ENCODE measurements at places on chromosomes 13 and 19.

DNA sequence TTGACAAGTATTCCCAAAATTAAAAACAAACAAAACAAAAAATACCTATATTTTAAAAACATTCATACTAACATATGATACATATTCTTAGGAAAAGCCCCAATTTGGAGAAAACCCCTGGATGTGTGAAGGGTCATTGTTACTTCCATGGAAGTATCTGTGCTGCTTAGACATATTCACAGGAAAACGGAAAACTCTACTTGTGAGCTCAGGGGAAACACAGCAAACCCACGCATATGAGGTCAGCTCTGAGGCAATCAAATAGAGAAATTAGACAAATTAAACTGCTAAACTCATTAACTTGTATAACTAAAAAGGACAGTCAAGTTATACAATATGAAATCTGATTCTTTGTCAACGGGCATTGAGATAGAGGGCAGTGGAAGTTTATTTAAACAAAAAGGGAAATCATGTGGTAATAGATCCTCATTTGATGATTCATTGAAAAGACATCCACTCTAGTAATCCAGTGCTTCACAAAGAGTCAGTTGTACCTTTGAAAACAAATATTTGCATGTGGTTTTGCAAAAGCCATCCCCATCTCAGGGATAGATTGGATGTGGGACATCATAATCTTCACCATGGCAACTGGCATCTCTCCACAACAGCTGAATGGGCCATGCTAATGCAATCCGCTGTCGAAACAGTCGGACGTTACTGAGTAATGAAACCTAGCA lies 423.4 kb downstream of the ITGBL1 start:
- no peak for DNase-seq

DNA sequence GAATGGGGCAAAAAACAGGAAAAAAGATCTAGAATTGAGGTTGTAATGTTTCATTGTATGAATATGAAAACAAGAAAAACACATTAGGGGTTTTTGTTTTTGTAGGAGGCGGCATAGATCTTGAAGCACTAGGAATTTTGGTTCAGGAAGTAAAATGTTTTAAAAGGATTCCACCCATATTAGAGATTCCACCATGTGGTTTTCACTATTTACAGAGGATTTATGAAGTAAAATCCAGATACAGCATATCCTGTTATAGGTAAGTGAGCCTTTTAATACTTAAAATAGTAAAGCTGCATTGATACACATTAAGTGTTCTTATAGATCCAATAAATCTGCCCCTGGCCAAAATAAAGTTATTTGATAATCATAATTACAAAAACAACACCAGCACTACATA lies 61.4 kb downstream of the MICU2 start:
- no peak for DNase-seq

GRCh38 chr19:44927746-44928145 lies 13.3 kb downstream of the APOC1 start:
- no peak for DNase-seq

- DNase-seq = no peak
Measured at GRCh38 chr13:112655913-112656312, 33.9 kb upstream of the ATP11A start.

DNA sequence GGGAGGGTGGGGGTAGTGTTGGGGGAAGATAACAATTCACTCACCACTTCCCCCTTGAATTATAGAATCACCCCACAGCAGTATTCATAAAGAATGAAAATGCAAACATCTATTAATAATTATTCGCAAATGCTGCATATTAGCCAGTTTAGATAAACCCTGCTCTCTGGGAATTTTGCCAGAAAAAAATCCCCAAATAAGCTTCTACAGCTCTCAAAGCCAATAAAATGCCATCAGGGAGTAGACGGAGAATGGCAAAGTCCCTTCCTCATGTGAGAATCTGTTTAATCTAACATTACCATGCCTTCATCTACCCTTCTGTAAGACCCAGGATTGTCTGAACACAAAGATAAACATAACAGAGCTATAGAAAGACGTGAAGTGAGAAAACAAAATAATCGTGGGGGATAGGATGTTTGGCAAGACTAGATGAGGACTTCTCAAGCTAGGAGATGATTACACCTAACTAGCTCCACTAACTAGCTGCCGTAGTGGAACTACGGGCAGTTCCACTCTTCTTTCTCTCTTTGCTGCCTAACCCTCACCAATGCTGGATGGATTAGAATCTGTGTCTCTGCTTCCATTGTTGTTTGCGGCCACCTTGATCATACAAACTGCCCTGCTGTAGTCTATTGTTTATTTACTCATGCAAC lies 32.4 kb upstream of the CACNA1A start:
- no peak for DNase-seq

DNA sequence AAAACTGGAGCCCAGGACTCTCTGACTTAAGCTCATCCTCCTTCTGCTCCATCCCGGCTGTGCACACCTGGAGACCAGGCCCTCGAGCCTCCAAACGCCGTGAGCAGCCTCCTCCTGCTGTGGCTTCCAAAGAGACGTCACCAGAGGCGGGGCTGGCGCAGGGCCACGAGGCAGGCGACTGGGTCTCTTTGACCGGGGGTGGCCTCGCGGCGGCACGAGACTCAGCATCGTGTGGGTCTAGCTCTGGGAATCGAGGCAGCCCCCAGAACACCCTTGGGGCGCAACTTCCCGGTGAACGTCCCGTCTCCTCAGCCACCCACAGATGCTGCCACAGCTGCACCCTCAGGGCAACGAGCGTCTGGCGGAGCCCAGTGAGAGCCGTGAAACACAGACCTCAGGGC lies 22.8 kb downstream of the RASA3 start:
- DNase-seq = peak; percentile 38

DNA sequence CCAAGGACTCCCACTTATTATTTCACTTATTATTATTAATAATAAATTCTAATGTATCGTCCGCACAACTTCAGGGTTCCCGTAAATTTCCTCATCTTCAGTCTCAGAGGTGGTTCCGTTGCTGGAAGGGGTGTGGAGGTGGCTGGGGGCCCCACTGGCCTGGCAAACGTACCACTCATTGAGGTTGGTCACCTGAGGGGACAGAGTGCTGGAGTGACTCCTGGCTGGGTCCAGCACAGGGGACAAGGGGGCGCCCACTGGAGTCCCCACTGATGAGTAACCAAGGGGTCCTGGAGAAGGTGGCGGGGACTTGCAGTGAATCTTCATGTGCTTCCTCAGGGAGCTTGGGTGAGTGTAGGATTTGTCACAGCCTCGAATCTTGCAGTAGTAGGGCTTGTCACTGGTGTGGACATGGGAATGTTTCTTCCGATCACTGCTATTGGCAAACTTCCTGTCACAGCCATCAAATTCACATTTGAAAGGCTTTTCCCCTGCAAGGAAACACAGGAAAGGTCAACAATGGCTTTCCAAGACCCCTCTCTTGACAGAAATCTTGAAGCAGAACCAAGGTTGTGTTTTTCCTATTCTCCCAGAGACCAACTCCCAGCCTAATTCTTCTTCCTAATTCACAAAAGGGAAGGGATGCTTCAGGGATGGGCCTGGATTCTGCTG lies 6.1 kb downstream of the ZIC5 start:
- no peak for DNase-seq

DNA sequence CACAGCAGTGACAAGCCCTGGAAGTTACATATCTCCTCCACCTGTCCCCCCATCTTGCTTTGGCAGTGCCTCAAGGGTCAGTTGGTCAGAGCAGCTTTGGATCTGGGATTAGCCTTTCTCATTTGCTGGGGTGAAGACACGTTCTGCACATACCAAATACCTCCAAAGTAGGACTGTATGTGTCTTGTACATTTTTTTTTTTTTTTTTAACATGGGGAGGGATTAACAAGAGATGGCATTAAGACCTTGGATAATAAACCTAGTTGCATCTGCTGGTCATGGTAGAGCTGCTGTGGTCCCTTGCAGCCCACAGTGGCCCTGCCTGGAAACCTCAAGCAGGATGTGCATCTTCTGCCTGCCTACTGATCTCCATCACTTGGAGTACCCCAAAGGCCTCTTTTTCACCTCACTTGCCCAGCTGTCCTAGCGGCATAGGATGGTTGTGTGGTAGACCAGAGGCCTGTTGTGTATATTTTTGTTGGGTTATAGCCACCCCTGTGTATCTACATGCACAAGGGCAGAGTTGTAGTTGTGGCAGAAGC lies 2.5 kb downstream of the RPS19 start:
- no peak for DNase-seq

GRCh38 chr19:10010247-10010691 lies at the start of gene COL5A3:
TSS of gene COL5A3 (minus strand) at chr19:10010504. CDS start at chr19:10010385, 119 bp downstream.
- no peak for DNase-seq

- DNase-seq = no peak
Measured at GRCh38 chr19:31139871-31140505, 209.2 kb downstream of the TSHZ3 start.

All from stimulated activated CD4-positive, alpha-beta T cell treated with anti-CD3 and anti-CD28 coated beads, Interleukin-15, amount 100 ng/mL, for 1 hour (primary cell).